Ovary (tissue), 10 donors: ENCODE measurements at places on chromosomes 3 and 15. TPM values are rescaled to one million over a fixed set of nuclear protein-coding genes. Genes with fewer than 3 reads are reported as not detected.

DNA sequence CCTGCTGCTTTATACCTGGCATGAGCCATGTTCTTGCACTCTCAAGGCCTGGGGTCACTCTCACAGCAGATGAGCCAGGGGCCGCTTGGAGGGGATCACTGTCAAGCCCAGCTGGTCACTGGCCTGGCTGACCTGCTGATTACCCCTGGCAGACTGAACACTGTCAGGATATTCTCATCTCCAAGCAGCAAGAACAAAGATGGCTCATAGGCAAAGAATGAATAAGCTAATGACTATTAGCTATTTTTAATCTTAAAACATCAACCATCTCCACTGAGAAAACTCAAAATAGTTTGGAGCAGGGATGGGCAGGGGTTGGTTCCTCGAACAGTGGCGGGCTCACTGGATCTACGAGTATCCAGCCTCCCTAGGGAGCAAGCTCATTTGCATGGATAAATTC, 64.4 kb upstream of the ACAN start:
- no peak for DNase-seq

DNA sequence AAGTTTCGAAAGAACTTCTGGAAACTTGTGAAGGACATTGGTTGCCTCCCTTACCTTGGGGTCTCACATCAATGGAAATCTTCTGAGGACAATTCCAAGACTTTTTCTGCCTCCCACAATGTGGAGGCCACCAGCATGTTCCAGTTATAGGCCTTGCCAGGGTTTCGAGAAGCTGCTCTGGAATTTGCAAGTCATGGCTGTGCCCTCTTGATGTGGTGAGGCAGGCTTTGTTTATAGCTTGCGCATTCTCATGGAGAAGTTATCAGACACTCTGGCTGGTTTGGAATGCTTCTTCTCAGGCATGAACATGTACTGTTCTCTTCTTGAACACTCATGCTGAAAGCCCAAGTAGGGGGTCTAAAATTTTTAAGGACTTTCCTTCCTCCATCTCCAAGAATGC, 4.1 kb downstream of the CXCR6 start:
- no peak for DNase-seq

DNA sequence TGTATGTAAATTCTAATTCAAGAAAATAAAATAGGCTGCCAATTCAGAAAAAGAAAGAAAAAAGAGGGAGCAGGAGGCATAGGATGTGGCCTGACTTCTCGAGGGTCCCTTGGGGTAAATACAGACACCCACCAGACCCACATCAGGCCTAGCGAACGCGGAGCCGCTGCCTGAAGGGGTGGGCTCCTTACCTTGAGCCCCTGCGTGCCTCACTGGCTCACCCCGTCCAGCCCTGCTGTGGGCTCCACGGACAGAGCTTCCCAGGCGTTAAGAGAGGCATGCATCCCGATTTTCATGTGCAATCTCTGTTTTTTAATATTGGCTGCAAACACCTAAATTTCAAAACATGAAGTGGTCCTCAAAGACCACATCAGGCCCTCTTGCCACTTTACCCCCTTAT, 257.8 kb downstream of the PLCL2 start:
- no peak for DNase-seq

DNA sequence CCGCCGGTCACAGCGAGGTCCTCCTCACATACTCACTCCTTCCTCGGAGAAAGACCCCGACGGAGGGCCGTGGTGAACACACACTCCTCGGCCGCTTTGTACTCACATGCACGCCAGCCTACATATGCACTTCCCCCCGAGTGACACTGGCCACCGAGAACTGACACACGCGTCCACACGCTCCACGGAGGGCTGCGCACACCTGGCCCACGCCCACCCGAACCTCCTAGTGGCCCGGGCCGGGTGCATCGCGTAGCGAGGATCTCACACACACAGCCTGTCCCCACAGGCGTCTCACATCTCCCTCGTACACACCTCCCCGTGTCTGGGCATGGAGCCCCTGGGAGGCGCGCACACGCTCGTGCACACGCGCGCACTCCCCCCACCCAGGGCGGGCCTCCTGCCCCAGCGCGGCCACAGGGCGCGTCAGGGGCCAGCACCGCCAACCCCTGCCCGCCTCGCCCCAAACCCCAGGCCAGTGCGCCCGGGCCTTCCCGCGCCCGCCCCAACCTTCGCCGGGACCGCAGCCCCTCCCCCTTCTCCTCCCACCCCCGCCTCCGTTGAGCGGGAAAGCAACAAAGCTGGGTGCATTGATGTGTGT, 411 bp upstream of the C3orf70 start:
- DNase-seq = peak; percentile 26

DNA sequence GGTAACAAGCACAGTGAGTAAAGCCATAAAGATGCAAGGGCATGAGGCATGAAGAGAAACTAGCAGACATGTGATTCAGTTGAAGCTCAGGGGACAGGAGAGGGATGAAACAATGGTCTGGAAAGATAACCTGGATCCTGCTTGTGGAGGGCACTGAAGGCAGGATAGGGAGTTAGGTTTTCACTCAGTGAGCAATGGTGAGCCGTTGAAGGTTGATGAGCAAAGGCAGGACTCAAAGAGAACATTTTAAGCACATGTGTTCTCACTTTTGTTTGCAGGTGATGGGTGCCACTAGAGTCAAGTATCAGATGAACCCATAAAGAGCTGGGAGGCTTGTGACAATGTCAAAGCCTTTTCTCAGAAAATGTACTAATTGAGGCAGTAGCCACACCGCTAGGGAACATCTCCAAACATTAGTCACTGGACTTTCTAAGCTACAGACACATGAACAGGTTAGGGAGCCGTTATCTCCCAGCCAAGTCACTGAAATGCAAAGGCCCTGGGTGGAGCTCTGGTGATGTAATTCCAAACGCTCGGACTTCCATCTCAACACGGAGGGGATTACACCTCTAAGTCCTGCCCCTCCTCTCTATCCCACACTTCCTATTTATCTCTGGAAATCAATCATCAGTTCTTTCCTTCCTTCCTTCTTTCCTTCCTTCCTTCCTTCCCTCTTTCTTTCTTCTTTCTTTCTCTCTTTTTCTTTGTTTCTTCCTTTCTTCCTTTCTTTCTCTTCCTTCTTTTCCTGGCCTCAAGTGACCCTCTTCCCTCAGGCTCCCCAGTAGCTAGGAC, 22.7 kb downstream of the KLHL6 start:
- DNase-seq = no peak

NR2E3 gene
- 0.69 TPM for total RNA-seq

GRCh38 chr3:83946049-83946448, 1012.7 kb upstream of the CADM2 start:
- no peak for DNase-seq

- no peak for DNase-seq
These were observed 22.1 kb downstream of the ARNT2 start for GRCh38 chr15:80426316-80426715.

UBA3 gene
- total RNA-seq = 50.2 TPM

GRCh38 chr3:41522612-41523011, 323.3 kb downstream of the CTNNB1 start:
- DNase-seq = no peak

DNA sequence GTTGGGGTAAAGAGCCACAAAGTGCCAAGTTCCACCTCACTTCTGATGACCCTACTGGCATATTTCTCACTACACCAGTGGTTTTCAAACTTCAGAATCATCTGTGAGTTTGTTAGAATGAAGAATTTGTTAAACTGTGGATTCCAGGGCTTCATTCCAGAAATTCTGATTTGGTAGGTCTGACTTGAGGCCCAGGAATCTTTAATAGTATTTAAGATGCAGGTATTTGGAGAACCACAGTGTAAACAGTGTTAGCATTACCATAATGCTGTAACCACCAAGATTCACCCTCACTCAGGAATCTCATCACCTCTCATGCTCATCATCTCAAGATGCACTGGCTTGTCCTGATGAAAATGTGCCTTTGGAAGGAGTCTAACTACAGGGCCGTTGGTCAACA, 6.0 kb downstream of the KCNMB3 start:
- DNase-seq = no peak

DNA sequence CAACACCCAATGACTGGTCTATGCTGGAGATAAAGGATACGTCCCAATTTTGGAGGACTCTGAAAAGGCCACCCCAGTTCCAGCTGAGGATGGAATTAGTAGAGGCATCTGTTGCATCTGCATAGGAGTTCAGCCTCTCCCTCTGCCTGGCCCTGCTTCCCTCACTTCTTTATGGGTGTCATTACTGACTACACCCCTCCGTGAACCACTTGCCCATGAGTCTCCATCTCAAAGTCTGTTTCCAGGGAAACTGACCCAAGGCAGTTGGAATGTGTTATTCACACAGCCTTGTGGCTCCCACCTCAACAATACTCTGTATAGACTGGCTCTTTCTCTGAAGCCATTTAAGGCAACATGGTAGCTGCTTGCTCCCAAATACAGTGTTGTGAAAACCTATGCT, 21.4 kb upstream of the PCOLCE2 start:
- no peak for DNase-seq
